Sciatic nerve (tissue), 2 donors: ENCODE measurements at places on chromosomes 3 and 15.

DNA sequence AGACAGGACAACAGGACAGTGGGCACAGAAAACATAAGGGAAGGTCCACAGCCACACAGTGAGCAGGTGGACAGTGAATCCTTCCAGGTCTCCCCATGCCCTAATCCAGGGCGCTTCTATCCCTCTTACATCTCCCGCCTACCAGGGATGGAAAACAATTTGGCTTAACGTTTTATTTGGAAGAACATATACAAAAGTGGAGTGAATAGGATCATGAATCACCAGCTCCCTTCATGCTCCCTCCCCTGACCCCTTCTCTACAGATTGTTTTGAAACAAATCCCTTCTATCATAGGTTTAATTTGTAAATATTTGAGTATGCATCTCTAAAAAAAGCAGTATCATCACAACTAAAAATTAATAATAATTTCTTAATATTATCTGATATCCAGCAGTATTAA lies 52.5 kb downstream of the CLDN11 start:
- no peak for DNase-seq

DNA sequence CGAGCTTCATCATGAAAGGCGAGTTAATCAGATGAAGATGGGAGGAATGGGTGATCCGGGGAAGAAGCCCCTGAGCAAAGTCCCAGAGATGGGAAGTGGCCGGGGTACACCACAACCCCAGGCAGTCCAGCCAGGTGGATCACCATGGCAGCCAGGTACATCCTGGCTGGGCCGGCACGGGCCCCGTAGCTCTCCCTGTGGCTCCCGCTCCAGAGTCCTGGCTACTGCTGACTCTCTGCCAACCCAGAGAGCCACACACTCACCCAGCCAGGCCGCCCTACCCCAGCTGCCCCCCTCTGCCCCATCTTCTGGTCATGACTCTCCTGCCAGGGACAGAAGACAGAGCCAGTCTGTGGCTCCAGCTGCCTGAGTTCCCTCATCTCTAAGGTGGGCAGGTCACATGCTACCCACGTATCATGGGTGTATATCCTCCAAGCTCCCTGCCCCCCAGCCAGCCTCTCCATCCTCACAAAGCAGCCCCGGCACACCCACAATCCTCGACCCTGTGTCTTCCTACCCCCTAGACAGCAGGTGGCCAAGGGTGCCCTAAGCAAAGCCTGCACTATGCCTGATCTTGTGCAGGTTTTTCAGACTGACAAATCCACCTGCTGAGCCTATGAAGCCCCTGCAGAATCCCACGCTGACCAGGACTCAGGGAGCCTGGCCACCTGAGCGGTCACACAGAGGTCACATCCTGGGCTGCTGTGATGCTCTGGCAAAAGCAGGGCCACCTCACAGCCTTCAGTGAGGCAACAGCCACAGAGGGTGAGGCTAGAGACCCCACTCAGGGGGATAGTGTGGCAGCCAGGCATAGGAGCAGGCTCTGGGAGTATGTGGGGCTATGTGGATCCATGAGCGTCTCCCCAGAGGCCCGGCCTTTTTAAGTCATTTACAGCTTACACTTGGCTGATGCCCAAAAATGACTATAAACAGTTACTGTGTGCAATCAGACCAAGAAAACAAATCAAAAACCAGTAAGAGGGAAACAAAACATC lies 13.2 kb downstream of the XXYLT1 start:
- no peak for DNase-seq

DNA sequence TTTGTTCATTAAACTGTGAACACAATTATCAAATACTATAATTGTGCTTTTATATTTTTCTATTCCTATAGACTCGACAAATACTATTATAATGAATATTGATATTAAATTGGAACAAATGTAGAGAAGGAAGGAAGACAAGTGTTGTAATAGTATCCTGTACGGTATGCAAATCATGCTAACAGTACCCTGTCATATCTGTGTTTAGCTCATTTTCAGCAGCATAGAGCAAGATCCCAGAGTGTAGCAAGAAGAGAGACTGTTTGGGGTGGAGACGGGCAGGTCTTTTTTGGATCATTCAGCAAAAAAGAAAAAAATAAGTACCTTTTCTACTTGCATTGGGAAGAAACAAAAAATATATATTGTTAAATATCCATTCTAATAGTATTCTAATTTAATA lies 224.1 kb downstream of the TPRG1 start:
- no peak for DNase-seq

DNA sequence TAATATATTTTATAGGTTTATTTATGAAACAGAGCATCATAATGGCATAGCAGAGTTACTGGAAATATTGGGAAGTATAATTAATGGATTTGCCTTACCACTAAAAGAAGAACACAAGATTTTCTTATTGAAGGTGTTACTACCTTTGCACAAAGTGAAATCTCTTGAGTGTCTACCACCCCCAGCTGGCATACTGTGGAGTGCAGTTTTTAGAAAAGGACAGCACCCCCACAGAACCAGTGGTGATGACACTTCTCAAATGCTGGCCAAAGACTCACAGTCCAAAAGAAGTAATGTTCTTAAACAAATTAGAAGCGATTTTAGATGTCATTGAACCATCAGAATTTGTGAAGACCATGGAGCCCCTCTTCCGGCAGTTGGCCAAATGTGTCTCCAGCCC lies 58.1 kb downstream of the DNAH1 start:
- no peak for DNase-seq

- DNase-seq = no peak
Measured at GRCh38 chr15:77616072-77616471, 16.6 kb downstream of the LINGO1 start.
